Gastroesophageal sphincter (tissue), 4 donors: ENCODE measurements at places on chromosomes 5 and 9.
A peak's percentile ranks its signal among the peaks of the same experiment; 100 is the strongest.

DNA sequence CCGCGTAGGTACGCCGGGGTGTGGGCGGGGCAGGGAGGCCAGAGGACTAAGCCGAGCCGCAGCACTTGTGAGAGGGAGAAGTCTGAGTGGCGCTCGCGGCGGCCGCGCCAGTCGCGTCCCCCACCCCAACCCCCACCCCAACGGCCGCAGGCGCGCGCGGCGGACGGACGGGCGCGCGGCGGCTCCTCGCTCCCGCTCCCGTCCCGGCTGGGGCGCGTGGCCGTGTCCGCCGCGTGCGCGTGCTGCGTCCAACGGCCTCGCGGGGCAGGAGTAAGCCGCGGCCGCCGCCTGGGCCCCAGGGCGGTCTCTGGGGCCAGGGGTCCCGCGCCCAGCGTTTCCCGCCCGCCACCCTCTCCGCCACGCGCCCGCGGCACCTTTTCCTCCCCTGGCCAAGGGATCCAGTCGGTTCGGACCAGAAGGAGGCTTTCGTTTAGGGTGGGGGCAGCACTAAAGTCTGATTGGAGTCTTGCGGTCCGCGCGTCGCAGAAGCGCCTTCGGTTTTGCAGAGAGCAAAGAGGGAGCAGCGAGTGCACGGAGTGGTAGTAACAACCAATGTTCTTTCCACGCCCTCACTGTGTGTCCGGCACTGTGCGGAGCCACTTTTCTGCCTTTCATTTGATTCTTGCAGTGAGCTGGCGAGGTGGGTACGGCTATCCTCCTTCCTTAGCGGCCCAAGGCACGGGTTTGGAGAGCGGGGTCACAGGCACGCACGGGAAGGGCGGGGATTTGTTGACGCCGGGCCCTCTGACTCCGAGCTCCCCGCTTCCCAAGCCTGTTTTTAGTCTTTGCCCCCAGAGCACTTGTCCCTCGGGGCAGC lies 483 bp downstream of the G3BP1 start:
- ATAC-seq, result peak; percentile 13

GRCh38 chr9:38172586-38172985 lies 103.6 kb upstream of the SHB start:
- ATAC-seq, result no peak

DNA sequence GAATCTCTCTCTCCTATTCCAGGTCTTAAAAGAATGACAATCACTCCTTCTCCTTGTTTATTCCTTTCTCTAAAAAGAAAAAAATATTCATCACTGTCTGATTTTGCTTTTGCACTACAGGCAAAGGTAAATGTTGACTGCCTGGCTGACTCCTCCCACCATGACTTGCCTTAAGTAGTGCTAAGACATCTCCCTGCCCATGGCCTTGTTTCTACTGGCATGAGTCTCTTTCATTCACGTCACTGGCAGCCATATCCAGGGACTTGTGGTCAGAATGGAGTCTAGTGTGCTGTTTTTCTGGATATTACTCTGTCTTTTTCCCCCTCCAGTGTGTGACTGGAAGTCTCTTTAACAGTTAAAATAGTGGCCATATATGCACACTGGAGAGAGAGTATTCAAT lies 522.9 kb upstream of the DAB2 start:
- no peak for ATAC-seq

DNA sequence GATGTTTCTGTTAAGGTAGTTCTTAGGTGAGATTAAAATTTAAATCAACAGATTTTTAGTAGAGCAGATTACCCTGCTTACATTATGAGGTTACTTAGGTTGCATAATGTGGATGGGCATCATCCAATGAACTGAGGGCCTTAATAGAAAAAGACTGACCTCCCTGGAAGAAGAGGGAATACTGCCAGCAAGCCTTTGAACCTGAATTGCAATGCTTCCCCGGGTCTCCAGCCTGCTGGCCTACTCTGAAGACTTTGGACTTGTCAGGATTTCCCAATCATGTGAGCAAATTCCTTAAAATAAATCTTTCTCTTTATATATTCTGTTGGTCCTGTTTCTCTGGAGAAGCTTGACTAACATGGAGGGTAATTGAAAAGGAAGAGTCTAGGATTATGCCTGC lies 542.1 kb upstream of the ARRDC3 start:
- no peak for ATAC-seq

DNA sequence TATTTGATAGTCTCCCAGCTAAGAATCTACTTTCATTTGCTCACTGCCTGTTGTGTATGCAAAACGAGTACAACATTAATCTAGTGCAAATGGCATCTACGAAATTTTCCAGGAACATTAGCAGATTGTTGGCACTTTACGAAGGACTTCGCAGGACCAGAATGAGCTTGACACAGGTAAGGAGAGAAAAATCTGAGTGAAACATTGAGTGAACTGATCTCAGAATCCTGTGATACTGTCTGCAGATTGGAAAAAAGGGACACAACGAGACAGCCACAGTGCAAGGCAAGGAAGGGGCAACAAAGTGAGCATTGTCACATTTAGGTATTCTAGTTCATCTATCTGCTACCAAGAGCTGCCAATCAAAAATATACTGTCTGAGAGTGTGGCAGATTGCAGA lies 350.5 kb downstream of the ZNF608 start:
- ATAC-seq, result no peak

DNA sequence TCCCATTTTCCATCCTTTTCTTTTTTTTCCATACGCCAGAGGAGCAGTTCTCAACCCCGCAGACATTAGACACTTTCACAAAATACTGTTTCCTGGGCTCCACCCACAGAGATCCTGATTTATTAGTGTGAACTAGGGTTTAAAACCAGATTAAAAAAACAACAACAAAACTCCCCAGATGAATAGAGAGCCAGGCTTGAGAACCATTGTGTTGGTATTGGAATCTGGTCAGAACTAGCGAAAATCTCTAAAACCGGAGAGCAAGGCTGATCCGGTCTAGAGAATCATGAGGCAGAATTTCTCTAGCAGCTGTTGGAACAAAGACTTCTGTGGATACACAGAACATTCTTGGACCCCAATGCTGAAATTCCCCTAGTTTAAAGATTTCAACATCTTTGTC lies 173.0 kb downstream of the PCSK1 start:
- no peak for ATAC-seq

- ATAC-seq, result no peak
These were observed 7.4 kb downstream of the LHX2 start for GRCh38 chr9:124018730-124019697.

DNA sequence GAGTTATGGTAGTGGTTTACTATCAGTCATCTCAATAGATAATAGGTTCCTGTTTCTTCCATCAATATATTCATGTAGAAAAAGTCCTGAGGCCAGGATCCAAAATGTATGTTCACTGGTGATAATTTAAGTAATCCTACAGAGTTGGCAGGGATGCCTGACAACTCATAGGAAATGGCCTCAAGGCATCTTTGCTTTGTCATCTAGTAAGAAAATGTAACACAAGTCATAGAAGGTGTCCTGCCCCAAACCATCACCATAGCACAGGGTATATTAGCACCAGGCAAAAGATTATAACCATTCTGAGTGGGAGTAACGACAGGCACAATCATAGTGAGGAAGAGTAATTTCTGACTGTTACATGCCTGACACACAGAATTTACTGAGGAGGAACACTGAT lies 257.0 kb downstream of the TMEM167A start:
- no peak for ATAC-seq

DNA sequence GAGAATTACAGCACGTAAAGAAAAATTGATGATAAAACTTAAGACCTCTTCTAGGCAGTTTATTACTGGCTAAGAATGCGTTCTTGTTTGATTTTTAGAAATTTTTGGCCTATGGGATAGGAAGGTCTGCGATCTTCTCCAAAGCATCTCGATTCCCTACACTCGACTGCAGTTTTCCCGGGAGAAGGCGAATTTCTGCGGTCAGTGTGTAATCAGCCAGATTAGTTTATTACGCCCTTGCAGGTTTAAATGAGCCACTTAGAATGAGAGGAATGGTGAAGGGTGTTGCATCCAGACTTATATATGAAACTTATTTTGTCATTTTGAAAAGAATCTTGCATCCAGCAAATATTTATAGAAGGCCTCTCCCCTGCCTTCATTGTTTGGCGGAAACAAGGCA lies 1.2 kb downstream of the MTAP start:
- ATAC-seq, result no peak

GRCh38 chr5:54837093-54837492 lies 148.3 kb downstream of the ESM1 start:
- ATAC-seq, result no peak

- no peak for ATAC-seq
These were observed 183.3 kb upstream of the PUM3 start for GRCh38 chr9:3027210-3027609.

DNA sequence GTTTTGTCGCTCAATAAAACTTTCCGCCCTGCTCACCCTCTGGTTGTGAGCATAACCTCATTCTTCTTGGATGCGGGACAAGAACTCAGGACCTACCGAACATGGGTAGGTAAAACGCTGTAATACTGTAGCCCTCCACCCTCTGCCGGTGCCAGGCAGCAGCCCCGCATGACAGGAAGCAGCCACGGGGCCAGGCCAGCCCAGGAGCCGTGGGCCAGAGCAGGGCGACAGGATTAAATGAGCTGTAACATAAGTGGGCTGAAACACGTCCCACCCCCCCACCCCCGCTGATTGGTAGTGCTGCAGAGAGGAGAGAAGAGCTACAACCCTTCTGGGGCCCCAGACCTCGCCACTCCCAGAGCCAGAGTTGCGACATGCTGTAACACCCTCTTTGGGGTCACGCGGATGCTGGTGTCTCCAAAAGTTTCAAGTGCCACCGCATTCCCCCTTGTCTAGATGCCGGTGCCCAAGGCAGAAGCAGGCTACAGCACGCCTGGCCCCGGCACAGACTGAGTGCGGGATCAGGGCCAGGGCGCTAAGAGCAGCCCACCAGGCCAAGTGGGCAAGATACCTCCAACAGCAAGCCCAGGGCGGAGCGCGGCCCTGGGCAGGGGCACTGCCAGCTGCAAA lies 81.8 kb downstream of the FBXW11 start:
- no peak for ATAC-seq

GRCh38 chr9:73525350-73525749 lies 373.7 kb downstream of the ANXA1 start:
- ATAC-seq, result no peak

DNA sequence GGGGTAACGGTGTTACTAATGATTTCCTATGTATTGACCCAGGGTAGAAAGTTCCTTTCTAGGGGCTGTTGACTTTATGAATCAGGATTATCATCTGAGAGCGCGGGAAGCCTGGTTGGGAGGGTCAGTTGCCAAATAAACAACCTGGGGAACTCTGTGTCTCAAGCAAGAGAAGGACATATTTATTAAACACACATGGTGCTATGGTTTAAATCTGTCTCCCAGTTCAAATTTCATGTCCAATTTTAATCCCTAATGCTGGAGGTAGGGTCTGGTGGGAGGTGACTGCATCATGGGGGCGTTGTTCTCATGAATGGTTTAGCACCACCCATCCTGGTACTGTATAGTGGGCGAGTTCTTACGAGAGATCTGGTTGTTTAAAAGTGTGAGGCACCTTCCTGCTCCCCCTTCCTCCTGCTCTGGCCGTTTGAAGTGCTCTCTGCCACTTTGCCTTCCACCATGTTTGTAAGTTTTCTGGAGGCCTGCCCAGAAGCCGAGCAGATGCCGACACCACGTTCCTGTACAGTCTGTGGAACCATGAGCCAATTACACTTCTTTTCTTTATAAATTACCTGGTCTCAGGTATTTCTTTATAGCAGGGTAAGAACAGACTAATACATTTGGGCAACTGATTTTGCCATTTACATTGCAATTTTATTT lies 19.7 kb upstream of the GAS1 start:
- ATAC-seq, result no peak

DNA sequence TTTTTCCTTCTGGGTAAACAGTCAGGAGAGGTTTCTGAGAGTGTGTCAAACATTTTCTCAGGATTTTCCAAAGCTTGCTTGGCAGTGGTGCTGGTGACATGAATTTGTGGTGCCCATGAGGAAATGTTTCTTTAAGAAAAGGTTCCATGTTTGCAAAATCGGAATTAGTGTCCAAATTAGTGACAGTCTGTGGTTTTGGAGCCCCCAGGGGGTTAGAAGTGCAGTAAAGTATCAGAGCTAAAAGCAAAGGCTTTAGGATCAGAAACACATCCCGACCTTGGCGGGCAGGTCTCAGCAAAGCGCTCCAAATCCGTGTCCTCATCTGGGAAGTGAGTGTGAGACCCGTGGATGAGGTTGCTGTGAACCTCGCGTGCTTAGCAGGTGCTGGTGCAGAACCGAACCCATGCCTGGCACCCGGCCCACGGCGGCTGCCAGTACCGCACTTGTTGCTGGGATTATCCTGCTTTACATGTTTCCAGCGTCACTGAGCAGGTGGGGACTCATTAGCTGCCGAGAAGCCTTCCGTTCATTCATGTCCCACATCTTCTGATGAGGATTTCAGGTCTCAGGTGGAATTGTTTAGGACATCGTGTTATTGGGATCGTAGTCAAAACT lies 70.8 kb upstream of the COL5A1 start:
- no peak for ATAC-seq

- ATAC-seq, result no peak
These were observed 68.5 kb downstream of the KLHL3 start for GRCh38 chr5:137667341-137667740.

- no peak for ATAC-seq
These were observed 133.4 kb downstream of the UGCG start for GRCh38 chr9:112029921-112030444.

DNA sequence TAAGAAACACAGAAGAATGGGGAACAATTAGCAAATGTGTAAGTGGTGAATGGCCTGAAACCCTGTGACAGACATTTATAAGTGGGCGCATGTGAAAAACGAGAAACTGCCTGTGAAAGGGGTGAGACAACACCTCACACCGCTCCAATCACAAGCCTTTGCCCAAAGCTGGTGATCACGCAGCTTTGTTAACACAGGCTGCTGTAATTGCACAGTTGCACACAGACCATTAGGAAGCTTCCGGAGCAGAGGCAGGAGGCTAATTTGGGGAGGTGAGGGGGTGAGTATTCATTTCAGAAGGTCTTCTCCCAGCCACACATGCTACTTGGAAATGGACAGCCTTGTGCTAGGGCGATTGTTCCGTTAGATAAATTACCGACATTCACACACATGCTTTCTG lies 294.0 kb downstream of the MED10 start:
- no peak for ATAC-seq

- no peak for ATAC-seq
These were observed 4.3 kb downstream of the BRD3OS start for GRCh38 chr9:134029248-134030226.

GRCh38 chr5:180367991-180368390 lies 14.9 kb upstream of the GFPT2 start:
- ATAC-seq, result no peak

DNA sequence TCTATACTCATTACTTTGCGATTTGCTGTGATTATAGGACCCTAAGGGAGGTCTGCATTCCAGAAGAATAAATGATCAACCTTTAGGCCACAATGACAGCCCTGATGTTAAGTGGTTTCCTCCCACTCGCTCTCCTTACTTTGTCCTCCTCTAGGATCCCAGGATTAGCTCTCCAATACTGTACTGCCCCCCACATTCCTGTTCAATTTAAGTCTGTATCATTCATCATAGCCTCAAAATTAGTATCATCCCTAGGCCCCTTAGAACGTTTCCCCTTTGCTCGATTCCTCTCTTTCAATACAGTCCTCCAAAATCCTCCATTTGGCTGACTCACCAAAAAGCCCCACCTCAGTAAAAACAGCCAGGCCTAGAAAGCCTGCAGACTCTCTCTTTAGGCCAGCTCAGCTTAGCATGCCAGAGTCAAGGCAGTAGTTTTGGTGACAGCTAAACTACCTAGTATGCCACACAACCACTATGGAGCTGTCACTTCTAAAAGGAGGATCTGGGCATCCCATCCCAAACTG lies 24.4 kb downstream of the RNF145 start:
- ATAC-seq, result no peak

- peak; percentile 76 for ATAC-seq
These were observed 48.8 kb downstream of the FANCC start for GRCh38 chr9:95268681-95269080.
